Smooth muscle cell of the brain vasculature (primary cell): ENCODE measurements at places on chromosomes 5 and 9.

DNA sequence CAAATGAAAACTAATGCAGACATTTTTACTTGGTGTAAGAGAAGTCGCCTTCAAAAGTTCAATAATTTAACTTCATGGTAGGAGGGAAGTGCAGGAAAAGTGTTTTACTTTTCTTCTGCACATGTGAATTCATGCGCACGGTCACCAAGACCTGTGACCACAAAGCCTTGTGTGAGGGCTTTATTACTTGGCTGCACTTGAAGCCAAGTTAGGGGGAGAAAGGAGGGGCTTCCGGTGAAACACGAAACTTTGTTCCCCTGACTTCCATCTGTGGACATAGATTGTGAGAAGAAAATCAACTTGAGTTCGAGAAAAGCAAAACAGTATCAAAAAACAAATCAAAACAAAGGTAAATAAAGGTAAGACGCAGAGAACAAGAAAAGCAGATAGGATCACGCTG is 239.9 kb downstream of the ROR2 start:
- no peak for DNase-seq

DNA sequence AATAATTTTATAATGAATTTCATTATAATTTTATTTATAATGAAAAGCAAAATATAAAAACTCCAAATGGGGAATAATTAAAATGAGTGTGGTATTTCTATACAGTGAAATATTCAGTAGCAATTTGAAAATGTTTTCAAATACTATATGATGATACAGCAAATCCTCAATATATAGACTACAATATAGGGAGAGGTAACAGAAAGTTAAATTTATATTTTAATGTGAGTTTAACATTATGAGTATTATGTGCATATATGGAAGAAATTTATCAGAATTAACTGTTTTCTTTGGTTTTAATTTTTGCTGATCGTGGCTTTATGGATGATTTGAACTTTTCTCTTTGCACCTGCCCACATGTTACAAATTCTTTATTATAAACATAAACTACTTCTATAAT is 500.9 kb upstream of the ARRDC3 start:
- DNase-seq: no peak

DNA sequence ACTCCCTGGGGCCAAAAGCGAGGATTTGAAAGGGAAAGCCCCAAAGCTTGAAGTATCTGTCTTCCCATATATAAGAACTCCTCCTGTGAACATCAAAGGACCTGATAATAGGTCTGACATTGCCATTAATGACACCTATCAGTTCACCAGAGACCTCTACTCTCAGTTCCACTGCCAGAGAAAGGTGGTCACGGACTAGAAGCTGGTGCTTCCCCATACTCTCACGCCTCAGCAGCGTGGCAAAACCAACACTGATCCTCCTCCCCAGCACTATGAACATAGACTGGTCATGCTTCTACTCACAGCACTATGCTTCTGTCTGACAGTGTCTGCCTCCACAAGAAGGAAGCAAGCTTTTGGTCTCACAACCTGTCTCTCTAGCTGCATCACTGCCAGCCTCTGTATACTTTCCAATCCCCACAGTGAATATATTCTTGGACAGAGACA is 37.9 kb downstream of the NRG2 start:
- DNase-seq: no peak

DNA sequence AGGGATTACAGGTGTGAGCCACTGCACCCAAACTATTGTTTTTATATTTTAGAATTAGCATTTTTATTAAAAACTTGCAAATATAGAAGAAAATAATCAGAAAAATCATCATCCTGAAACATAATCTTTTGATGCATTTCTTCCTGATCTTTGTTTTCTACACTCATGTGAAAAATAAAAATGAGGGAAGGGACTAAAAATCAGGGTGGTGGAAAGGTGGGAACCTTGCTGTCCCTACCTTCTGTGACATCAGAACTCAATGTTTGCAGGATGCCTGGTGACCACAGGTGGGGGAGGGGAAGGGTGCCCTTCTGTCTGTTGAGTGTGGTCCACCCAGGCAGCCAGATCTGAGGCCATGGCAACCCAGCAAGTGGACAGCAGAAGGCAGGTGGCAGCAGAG is at the start of gene SMIM23:
TSS of gene SMIM23 (plus strand) at position 301 of the 400 bp plus-strand sequence. CDS start at position 356, 55 bp downstream.
- DNase-seq: no peak

DNA sequence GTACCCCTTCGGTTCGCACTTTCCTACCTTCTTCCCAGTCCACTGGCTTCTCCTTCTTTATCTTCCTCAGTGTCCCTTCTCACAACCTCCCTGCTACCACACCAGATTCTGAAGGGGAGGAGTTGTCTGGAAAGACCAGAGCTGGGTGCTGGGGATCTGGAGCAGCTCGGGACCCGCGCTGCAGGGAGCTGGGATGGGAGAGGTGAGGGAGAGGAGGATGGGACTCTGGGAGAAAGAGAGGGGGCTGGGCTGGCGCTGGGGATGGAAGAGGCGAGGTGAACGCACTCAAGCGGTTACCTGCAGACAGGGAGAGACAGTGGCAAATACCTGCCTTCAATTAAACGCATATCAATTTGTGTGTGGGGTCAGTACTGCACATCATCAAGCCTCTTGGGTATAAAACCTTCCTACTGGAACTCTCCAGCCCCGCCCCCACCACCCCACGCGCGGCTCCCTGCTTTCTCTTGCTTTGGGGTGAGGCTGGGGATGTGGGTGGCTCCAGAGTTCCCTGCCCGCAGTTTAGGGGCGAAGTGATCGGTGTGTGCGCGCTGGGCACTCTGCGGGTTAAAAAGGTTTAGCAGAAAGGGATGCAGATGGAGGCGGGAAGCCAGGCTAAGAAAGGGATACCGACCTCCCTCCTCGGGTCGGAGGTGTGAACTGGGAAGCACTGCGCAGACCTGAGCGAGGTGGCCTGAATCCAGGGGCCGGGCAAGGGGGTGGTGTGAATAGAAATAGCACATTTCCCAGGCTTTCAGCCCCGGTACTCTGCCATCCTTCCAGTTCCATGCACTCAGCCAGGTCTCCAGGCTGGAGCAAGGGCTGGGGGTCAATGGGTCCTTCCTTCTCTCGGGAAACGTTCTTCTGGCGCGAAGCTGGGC is 977 bp upstream of the PAM start:
- no peak for DNase-seq

DNA sequence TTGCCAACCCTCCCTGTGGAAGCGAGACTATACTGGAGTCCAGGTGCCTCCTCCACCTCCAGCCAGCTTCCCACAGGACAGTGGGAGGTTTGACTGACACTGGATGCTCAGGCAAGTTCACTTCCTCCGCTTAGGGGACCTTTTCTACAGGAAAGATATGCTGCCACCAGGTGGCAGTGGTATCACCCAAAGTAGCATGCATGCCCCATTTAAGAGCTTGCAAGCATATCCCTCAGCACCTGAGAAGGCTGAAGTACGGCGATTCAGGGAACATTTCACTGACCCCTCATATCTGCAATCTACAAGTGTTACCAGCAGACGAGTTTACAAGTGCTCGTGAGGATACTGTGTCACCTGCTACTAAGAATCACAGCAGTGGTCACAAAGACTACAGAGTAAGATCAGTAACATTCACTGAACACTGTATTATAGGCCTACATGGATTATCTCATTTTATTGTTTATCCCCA is 75.5 kb downstream of the KLHL3 start:
- DNase-seq: peak; percentile 56

- DNase-seq: no peak
Observed at GRCh38 chr5:33769196-33769595, 122.6 kb downstream of the ADAMTS12 start.

- DNase-seq: no peak
Observed at GRCh38 chr9:10876333-10876732, 263.5 kb upstream of the PTPRD start.

GRCh38 chr5:147617191-147617606 is 107.3 kb upstream of the DPYSL3 start:
- no peak for DNase-seq

- DNase-seq: no peak
Observed at GRCh38 chr9:124149992-124150391, 107.8 kb upstream of the NEK6 start.

DNA sequence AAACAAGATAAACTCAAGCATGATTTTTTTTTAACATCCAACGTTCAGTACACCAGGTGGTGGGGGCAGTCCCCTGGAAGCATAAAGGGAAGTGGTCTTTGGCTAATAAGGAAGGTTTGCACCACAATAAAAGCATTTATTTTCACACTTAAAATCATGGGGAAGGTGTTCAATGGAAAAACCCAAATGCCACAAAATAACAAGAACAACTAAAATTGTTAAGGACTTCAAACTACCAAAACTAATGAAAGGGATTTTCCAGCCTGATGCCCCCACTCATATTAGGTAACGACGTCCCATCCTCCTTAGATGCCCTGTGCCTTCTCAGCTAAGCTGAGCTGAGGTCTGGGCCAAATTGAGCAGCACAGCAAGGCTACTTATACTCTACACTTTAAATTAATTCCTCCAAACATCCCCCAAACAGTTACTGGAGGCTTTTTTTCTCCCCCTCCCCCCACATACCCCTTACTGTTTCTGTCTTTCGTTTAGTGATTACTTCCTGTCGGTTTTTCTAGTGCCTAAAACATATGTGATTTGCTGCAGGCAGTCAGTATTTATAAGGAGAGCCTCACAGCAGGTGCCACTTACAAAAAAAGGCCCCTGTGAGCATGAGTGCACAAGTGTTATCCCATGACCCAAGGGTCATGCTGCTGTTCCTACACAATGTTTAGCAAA is 259.7 kb upstream of the ZNF608 start:
- no peak for DNase-seq

- DNase-seq: peak; percentile 79
Observed at GRCh38 chr5:14035859-14036503, 91.5 kb upstream of the DNAH5 start.

DNA sequence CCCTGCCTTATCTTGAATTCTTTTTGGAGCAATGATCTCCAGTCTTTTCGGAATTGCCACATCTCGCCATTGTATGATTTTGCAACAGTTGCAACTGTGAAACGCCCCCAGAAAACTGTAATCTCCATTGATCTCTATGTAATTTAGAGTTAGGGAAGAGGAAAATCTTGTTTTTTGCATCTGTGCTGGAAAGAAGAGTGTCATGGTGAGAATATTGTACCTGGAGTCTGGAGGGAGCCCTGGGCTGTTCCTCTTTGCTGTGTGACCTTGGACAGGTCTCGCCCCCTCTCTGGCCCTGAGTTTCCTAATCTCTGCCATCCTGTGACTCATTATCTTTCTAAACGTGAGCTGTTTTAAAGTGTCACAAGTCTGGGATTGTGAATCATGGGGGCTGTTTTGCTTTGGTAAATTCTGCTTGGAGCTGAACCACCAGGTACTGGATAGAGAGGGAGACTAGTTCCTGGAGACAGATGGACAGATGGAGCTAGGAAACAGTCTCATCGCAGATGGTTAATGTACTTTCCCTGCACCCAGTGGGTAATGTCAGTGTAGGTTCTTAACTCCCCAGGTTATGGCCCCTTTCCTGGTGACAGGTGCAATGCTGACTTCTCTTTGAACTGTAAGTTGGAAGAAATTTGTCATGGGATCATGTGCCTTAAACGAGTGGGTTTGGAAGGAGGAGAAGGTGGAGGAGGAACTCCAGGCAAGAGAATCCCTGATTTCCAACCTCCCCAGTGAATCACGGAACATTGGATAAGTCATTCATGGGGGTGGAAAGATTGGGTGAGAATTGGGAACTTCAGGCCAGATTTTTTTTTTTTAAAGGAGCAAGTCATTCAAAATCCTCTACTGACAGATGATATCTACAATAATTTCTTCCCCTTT is 19.6 kb downstream of the PPARGC1B start:
- DNase-seq: no peak

GRCh38 chr5:41418220-41419031 is 92.0 kb downstream of the PLCXD3 start:
- no peak for DNase-seq

GRCh38 chr5:35197351-35197750 is 32.9 kb downstream of the PRLR start:
- no peak for DNase-seq

GRCh38 chr9:37262410-37262809 is 142.0 kb downstream of the ZCCHC7 start:
- DNase-seq: no peak

DNA sequence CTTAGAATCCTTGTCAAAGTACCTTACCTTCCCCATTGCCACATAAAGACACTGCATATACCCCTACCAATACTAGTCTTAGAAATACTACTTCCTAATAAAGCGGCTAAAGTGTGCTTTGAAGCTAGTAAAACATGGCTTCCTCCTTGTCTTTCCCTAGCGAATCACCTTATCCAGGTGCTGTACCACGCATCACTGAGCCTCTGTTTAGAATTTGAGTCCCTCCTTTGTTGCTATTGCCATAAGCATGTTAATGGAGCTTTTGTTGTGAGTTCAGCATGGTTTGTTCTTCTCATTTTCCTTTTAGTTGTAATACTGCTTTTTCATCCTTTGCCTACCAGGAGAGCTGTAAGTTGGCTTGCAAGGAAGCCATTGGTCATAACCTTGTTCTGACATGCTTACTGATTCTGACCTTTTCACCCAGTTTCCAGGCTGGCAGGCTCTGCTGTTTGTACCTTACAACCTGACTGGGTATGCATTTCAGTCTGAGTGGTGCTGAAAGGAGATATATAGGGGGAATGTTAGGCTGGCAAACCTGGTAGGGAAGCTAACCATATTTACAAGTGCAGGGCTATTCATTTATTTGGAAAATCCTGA is 49.8 kb downstream of the LMNB1 start:
- no peak for DNase-seq

- no peak for DNase-seq
Observed at GRCh38 chr9:20783057-20784038, 99.3 kb downstream of the FOCAD start.

DNA sequence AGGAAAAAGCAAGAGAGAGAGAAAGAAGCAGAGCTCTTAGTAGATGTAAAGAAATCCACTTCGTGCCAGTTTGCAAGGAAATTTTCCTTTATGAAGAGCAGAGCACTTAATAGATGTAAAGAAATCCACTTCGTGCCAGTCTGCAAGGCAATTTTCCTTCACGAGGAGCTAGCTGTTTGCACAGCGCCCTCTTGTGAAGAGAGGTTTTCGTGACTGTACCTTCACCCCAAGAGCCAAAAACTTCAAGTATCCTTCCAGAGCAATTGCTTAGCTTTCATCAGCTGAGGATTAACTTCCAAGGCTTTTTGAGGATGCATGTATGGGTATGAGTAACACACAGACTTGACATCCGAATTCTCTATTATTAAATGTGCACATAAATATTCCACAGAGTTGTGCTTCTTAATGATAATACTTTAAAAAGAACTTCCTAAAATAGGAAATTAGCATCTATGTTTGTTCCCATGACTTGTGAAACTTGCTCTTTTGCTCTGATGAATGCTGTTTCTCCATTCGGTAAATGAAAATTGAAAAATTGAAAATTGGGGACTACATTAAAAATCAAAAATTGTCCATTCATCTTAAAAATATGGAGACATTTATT is 525.6 kb downstream of the PDE4D start:
- peak; percentile 49 for DNase-seq

DNA sequence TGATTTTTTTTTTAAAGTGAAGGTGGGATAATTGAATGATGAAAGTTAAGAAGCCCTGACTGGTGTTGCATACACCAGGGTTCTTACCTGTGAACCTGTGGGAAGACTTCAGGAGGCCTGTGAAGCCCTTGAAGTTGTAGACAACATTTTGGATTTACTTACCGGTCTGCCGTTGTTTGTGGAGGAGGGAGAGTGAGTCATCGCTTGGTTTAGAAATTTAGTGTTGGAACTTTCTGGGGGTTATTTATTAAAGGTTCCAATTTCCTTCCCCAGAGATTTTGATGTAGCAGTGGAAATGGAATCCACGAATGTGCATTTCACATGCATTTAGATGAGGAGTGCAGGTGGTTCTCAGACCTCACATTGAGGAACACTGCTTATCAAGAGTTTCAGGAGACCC is 49.6 kb downstream of the ARHGAP26 start:
- no peak for DNase-seq

- no peak for DNase-seq
Observed at GRCh38 chr5:60271517-60271916, 378.0 kb upstream of the PDE4D start.

GRCh38 chr5:134252671-134253070 is 26.8 kb upstream of the PPP2CA start:
- no peak for DNase-seq
